ENCODE measurements at places on chromosomes 4 and X.

DNA sequence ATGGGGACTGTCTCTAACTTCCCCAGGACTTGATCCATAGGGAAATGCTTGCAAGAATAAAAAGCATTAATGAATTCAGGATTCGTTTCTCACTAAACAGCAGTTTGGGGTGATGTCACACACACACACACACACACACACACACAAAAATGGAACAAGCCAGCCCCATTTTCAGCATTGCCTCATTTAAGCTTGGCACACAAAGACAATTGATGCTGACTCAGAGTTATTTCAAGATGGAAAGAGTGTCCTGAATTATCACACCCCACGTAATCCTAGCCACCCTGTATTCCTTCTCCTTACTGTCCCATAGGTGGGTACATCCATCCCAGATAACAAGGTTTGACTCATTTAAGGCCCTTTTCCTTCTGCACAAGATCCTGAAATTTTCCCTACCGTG lies 345.1 kb upstream of the HS3ST1 start:
- no peak for DNase-seq

- peak; percentile 54 for DNase-seq
Observed at GRCh38 chrX:20231598-20231997, 35.1 kb downstream of the RPS6KA3 start.

GRCh38 chr4:101782546-101782945 lies 8.0 kb upstream of the BANK1 start:
- peak; percentile 19 for DNase-seq

DNA sequence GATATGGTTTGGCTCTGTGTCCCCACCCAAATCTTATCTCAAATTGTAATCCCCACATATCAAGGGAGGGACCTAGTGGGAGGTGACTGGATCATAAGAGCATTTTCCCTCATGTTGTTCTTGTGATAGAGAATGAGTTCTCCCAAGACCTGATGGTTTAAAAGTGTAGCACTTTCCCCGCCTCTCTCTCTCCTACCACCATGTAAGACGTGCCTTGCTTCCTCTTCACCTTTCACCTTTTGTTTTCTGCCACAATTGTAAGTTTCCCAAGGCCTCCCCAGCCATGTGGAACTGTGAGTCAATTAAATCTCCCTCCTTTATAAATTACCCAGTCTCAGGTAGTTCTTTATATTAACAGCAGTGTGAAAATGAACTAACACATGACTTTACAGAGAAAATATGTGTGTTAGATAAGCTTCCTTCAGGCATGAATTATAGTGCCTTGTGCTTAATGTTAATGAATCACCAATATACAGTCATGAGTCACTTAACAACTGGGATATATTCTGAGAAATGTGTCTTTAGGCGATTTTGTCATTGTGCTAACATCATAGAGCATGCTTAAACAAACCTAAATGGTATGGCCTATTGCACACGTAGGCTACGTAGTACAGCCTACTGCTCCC lies 37.9 kb downstream of the PDGFC start:
- peak; percentile 93 for DNase-seq

DNA sequence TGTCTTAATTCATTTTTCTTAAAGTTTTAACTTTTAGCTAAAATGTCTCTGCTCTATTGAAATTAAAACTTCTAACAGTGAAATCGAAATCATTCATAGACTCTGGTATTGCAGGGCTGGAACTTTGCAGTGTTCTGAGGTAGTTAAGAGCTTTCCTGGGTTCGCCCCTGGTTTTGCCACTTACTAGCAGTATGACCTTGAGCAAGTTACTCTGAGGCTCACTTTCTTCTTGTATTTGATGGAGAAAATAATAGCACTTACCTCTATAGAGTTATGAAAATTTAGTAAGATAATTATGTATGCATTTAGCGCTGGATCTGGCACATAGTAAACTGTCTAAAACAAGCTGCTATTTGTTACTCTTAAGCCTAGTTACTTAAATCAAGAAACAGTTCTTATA lies 1.7 kb downstream of the SLAIN2 start:
- no peak for DNase-seq

- no peak for DNase-seq
Observed at GRCh38 chr4:6520978-6521377, 48.6 kb upstream of the PPP2R2C start.

DNA sequence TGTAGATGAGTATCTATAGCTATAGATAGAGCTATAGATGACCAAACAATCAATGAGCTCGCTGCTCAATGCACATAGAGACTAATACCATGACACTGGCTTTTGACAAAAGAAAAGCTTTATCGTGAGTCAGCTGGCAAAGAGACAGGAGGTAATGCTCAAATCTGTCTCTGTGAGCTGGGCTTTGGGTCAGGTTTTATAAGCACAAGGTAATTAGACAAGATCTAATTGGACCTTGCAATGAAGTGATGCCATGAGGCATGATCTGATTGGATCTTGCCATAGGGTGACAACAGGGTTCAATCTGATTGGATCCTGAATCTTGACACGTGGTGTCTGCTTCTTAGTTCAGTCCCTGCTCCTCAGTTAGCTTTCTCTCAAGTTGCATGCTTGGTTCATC lies 180.7 kb upstream of the MXRA5 start:
- peak; percentile 40 for DNase-seq

DNA sequence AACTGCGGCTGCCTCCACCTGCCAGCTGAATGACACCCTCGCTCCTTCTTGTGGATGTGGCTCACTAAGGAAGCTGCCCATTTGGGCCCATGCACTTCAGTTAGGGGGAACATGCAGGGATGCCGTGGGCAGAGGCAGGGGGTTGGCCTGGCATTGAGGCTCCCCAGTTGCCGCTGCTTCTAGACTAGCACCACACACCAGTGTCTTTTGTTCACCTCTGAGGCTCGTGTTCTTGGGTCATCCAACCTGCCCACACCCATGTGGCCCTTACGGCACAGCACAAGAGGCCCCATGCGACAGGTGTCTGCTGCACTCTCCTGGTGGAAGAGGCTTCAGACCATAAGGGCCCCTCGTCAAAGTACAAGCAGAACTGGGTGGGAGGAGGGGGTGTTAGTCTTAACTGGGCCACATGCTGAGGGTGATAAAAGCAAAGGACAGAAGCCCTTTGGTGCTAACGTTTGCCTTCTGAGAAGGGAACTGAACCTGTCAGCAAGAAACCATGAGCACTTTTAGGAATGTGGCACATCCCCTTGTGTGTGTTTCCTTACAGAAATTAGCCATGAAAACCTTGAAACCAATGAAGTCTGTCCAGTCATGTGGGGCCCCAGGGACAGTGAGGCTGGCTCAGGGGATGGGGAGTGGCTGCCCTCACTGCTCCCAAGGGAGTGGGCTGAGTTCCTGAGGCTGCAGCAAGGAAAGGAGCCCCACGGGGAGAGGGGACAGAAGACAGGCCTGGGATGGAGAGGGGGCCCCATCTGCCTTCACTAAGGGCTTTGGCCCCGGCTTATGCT lies 39.2 kb downstream of the MAP7D3 start:
- DNase-seq, result no peak

DNA sequence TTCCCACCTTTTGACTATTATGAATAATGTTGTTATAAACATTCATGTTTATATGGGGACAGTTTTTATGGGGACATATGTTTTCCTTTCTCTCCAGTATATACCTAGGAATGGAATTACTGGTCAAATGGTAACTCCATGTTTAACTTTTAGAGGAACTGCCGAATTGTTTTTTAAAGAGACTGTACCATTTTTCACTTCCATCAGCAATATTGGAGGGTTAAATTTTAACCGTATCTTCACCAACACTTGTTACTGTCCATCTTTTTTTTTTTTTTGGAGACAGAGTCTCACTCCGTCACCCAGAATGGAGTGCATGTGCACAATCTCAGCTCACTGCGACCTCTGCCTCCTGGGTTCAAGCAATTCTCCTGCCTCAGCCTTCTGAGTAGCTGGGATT lies 46.4 kb upstream of the PRPS1 start:
- DNase-seq, result no peak
